ENCODE measurements at places on chromosomes 1 and 21.

- no peak for DNase-seq
Observed at GRCh38 chr1:33649759-33650158, 177.3 kb downstream of the ZSCAN20 start.

- DNase-seq: no peak
Observed at GRCh38 chr1:186799689-186800054, 29.1 kb upstream of the PLA2G4A start.

DNA sequence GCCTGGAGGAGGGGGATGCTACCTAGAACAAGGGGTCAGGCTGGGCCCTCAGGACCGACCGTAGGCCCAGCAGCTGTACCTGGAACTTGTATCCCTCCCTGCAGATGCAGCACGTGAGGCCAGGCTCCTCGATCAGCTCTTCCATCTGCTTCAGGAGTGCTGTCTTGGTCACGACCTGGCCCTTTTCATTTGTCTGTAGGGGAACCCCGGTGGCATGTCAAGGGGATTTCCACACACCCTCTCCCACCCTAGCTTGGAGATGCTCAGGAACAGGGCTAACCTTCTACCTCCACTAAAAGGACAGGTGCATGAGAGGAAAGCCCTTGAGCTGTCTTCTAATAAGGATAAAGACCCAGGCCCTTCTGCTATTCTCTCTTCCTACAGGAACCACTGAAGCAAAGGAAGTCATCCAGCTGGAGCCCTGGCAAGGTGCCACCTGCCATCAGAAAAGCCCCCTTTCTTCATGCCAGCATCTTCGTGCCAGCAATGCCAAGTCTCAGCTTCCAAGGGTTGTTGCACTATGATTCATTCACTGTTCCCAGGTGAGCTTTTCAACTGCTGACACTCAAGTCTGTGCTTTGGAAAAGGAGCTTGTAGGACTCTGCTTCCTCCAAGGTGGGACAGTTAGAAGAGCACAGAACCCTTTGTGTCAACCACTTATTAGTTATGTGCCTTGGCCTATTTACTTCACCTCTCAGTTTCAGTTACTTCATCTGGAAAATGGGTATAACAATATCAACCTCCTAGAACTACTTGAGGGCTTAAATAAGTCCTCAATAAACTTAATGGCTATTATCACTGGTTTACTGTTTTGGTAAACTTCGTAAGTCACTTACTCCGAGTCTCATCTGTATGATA is 122.1 kb downstream of the UBR4 start:
- DNase-seq: no peak

DNA sequence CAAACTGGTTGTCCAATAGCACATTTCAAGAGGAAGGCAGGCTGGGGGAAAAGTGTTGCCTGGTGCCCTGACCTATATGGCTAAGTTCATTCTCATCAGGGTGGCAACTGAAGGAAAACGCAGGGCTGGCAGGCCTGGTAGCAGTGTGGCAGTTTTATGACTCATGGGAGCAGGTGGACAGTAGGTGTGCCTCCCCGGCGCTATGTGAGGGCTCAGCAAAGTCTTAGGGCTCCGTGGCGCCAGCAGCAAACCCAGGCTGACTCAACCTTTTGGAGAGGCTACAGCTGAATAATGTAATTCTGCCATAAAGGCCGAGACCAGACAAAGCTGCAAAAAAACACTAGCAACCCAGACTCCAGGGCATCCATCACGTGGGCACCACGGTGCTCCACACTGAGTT is 23.6 kb downstream of the GADD45A start:
- DNase-seq: no peak

DNA sequence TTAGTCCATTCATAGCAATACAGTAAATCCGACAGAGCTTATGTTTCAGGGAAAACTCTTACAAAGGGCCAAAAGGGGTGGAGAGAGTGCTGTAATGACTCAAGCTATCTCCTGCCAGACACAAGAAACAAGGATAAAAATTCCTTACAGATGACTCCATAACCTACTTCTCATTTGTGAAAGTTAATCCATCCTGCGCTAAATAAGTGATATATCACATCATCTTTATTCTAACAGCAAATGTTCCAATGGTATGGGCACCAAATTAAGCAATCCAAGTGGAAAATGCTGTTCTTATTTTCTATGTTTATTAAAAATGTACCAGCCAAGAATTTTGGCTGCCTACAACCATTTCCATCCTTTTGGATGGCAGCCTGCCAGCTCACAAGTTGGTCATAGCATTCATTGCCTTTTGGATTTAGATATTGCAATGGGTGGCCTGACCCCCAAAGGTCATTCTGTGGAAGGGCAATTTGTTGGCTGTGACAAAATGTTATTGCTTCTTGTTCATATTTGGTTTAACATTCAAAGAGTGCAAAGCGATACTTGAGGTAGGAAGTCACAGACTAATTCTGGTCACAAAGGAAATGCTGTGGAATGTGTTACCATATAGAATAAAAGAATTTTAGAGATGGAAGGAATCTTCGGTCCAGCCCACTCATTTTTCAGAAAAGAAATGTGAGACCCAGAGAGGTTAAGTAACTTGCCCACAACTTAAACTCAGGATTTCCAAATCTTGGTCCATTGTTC is 2.8 kb upstream of the ENAH start:
- DNase-seq: no peak

DNA sequence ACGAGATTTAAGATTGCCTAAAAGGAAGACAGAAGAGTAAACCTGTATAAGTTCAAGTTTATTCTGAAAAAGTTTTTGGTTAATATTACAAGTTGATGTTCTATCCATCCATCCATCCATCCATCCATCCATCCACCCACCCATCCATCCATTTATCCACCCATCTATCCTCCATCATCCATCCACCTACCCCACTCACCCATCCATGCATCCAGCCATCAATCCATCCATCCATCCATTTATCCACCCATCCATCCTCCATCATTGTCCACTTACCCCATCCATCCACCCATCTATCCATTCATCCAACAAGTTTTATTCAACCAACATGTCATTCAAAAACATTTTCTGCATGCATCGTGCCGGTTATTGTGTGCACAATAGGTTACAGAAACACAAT is 89.3 kb downstream of the ZBTB18 start:
- no peak for DNase-seq

DNA sequence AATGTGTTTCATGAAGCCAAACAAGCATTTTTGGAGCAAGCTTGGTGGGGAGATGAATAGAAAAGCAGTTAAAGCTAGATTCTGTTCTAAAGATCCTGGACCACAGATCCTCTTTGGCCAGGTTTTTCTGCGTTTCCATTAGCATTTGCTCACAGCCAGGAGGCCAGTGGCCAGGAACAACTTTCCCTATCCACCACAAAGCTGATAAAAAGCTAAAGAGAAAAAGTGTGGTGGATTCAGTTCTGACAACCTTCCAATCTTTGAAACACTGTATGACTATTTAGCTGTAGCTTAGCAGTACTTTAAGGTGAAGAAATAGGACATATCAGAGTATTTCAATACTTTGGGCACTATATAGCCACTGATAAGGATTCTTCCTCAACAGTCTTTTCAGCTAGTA is 3.0 kb upstream of the NEK7 start:
- DNase-seq: no peak

- DNase-seq: no peak
Observed at GRCh38 chr1:93614541-93614940, 67.1 kb downstream of the BCAR3 start.

- no peak for DNase-seq
Observed at GRCh38 chr1:183061194-183061593, 38.0 kb downstream of the LAMC1 start.

- no peak for DNase-seq
Observed at GRCh38 chr1:158113759-158114127, 67.0 kb upstream of the CD1D start.

DNA sequence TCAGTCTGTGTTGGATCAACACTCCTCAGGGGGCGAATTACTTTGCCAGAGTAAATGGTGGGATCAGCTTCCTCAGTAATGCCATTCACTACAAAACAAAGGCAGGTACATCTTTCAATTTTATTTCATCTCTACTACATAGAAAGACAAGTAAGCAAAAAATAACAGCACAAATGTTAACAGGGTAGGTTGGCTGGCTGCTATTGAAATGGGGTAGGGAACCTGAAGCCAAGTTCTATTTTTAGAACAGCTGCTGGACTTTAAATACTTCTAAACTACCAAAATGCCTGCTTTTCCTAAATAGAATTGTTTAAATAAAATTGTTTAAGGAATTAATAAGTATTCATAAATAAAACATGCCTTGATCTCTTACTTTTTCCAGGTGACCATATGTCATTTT is 7.3 kb upstream of the NRAS start:
- no peak for DNase-seq

DNA sequence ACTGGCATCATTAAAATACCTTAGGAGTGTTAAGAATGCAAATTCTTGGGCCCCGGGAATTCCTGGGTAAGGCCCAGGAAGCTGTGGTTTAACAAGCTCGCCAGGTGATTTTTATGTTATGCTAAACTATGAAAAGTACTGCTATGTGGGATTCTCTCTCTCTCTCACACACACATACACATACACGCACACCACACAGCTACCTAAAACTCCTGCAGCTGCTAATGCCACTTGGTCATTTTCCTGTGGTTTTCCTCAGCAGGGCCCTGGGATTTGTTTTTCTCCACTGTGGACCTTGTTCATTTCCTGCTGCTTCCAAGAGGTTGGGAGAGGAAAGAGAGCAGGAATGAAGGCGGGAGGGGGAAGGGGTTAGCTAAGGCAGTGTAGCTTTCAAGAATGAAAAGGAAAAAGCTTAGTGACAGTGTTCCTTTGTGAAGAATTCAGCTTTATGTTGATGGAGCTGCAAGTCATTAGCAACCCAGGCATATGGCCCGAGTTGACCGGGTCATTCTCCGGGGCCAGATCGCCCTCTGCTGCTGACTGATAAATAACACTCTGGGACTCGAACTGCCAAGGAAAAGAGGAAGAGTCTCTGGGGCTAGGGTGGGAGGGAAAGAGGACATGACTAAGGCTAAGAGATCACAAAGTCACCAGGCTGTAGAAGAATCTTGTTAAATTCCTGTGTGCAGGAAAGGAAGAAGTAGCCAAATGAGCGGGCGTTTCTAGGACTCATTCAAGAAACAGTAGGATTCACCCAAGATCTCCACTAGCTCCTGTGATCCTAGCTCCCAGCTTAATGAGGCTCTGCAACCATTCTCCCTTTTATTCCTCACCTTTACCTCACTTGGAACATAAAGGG is 30.5 kb upstream of the LRIG2 start:
- DNase-seq: peak; percentile 93

- DNase-seq: no peak
Observed at GRCh38 chr1:243253926-243254232, 1.2 kb downstream of the CEP170 start.

DNA sequence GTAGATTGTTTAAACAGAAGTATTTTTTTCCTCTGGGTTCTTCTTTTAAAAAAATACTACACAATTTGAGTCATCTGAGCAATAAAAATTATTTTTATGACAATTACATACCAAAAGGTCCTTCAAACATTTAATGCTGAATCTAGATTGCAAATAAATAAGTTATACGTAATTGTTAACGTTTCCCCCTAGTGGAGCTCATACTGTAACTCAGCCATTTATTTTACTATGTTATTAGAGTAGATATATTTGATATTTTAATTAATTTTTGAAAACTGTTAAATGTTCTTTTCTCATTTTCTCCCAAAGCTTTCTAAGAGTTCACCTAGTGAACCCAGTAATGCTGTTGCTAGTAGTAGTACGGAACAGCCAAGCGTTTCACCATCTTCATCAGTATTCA is 33.5 kb downstream of the ZMYM1 start:
- no peak for DNase-seq

- DNase-seq: no peak
Observed at GRCh38 chr1:85818371-85818770, 110.1 kb upstream of the ZNHIT6 start.

DNA sequence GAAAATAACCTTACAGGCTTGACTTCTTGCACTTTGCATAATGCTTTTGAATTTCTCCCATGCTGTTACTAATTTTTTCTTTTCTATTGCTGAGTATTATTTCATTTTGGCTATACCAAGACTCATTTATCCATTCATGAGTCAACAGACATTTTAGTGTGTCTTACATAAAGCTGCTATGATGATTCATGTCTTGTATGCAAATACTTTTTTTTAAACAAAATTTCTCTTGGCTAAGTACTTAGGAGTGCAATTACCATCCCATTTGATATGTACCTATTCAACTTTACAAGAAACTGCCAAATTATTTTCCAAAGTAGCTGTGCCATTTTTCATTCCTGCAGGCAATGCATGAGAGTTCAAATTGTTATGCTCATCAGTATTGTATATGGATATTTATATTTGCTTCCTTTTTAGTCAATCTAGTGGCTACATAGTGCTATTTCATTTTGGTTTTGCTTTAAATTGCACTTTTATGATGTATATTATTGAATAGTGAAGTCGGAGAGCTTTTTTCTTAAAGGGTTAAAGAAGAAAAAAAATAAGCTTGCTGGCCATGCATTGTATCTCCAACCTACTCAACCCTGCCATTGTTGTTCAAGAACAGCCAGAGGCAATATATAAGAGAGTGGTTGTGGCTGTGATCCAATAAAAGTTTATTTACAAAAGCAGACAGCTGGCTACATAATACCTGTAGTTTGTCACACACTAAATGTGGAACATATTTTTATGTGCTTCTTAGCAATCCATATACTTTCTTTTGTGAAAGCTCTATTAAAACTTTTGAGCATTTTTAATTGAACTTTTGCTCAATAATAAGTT is 862.8 kb downstream of the KCNT2 start:
- no peak for DNase-seq

DNA sequence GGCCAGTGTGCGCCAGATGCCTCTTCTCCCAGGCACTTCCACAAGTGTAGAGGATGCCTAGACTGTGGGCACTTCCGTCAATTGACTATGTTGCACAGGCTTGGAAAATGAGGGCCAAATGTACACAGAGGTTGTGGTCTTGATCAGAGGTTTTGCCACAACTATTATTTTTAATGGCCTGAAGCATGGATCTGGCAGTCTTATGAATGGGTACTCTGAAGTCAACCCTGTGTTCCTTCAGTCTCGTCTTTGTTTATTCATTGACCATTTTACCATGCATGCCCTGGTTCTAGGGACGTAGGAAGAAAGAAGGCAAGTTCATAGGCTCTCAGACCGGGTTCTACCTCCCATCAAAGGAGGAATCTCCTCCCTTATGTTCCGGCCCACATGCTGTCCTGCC is 329.1 kb downstream of the HHAT start:
- DNase-seq: no peak

- DNase-seq: peak; percentile 70
Observed at GRCh38 chr1:28359592-28360239, 9.8 kb upstream of the PHACTR4 start.

DNA sequence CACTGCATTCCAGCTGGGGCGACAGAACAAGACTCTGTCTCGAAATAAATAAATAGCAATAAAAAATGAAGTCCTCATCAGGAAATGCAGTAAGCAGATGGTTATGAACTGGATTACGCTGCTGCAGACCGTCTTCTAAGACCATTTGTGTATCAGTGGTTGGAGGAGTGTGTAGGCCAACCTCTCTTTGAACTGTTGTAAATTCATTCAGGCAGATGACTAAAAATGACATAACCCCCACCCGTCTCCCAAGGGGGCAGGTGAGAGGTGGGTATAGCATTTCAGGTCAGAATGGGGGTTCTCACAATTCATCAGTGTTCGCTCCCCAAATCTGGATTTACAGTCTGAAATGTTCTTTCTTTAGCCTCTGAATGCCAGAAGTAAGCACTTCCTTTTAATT is 177.3 kb downstream of the KIF26B start:
- no peak for DNase-seq
